Stimulated activated CD8-positive, alpha-beta memory T cell treated with anti-CD3 and anti-CD28 coated beads, Interleukin-4, amount 100 ng/mL, for 24 hours (primary cell): ENCODE measurements at places on chromosomes 2 and 18.

DNA sequence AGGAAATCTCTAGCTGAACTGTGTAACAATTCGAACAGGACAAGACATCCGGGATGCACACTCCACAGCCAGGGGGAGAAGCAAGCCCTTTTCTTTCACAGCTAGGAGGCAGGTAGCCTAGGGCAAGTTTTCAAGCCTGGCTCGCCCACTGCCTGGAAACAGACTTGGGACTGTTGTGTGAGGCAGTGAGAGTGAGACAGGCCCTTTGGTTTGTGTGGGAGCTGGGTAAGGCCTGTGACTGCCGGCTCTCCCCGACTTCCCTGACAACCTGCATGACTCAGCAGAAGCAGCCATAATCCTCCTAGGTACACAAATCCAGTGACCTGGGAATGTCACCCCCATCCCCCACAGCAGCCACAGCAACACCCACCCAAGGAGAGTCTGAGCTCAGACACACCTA is 179.7 kb downstream of the WDPCP start:
- no peak for DNase-seq

DNA sequence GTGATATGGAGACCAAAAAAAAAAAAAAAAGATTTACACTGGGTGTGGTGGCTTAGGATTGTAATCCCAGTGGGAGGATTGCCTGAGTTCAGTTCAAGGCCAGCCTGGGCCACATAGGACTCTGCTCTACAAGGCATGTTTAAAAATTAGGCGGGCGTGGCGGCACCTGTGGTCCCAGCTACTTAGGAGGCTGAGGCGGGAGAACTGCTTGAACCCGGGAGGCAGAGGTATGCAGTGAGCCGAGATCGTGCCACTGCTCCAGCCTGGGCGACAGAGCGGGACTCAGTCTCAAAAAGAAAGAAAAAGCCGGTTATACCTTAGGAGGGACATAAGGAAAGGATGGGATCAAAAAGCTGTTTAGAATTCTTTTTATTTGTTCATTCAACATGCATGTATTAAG is 707 bp upstream of the SPDYA start:
- DNase-seq, result no peak

DNA sequence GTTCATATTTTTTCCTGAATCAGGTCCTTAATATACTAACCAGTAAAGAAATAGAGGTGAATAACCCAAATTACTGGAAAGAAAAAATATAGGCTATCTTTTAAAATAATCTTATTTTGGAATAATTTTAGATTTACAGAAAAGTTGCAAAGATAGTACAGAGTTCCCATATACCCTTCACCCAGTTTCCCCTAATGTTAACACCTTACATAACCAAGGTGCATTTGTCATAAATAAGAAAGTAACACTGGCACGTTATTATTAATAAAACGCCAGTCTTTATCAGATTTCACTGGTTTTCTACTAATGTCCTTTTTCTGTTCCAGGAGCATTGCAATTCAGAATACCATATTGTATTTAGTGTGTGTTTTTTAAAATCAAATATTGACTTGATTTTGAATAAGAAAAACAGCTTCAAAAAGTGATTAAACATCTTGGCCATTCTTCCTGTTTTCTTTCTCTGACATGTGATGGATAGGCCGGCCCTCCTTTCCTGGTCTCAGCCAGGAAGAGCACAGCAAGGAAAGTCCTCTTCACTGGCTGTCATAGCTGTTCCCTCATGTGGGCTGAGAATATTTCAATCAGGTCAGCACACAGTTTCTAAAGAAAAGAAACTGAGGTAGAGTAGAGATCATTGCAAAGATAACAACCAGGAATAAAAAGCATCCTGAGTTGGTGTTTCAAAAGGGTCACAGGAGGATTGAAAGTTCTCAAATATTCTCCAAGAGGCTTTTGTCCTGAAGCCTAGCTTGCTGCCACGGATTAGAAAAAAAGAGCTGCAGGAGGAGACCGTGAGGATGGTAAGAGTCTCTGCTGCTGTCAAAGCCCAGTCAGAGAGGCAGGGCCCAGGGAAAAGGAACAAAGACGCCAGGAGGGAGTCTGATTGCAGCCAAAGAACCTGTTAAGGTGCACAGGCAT is 79.3 kb upstream of the ARL5A start:
- no peak for DNase-seq

DNA sequence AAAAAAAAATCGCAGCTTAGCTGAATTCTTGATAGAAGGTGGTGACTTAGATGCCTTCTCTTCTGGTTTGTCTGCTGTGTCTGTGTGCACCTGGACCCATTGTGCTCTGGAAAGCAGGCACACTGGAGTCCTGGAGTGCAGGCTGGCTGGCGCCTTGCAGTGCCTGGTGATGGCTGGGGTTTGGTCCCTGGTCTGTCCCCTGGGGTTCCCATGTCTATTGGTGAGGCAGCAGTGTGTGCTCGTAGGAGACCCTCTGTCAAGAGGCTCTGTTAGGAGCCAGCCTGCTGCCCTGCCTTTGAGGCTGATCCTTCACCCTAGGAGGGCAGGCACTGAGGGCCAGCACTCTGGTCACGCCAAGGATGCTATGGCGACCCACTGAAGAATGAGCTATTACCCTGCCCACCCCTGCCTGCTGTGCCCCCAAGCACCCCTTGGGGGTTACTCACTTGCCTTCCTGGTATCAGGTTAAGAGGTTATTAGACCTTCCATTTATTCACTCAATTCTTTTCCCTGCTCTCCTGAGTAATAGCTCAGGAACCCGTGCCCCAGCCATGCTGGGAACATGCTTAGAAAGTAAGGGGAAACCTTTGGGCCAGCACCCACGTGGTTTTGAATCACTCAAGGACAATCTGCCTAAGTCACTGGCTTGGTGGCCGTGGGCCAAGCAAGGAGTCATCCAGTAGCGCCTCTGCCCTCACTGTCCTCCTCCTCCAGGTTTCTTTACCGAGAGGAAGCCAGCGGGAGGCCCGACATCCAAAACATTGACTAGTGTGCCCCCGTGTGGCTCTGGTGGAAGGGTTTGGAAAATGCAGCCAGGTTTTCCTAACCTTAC is 284.5 kb downstream of the PRKCE start:
- peak; percentile 16 for DNase-seq

DNA sequence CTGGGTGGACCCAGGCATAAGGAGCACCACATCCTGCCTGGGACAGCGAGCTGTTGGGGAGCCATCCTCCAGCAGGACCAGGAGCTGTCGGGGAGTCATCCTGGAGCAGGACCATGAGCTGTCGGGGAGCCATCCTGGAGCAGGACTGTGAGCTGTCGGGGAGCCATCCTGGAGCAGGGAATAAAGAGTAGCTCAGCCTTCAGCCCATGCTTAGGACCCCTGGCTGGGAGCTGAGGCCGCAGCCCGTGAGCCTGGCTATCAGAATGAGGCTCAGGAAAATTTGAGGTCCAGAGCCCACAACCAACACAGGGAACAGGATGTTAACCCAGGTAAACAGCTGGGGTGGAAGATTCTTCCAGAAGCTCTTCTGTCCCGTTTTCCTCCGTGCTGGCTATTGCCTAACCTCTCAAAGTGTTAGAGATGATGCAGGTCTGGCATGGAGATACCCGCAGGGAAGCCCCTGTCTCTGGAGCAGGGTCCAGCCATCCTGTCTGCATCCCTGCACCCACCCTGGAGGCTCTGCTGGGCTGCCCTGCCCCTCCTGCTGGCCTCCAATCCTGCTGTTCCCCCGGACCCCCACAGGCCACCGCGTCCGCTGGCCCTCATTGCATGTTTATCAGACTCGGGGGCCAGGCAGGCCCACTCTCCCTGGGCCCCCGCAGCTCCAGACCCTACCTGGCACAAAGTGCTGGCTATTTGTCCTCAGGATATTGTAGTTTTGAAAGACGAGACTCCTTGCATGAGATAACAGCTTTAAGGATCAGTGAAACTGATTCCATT is 243.5 kb upstream of the MYT1L start:
- DNase-seq, result no peak

DNA sequence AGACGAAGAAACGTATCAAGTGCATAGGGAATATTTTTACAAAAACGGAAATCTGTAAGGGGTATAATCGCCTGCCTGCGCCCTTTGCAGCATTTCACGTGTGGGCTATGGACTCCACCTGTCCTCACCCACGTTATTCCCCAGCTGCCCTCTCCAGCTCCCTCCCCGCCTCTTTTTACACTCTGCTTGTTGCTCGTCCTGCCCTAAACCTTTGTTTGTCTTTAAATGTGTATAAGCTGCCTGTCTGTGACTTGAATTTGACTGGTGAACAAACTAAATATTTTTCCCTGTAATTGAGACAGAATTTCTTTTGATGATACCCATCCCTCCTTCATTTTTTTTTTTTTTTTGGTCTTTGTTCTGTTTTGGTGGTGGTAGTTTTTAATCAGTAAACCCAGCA is 169.4 kb upstream of the SIX3 start:
- no peak for DNase-seq

DNA sequence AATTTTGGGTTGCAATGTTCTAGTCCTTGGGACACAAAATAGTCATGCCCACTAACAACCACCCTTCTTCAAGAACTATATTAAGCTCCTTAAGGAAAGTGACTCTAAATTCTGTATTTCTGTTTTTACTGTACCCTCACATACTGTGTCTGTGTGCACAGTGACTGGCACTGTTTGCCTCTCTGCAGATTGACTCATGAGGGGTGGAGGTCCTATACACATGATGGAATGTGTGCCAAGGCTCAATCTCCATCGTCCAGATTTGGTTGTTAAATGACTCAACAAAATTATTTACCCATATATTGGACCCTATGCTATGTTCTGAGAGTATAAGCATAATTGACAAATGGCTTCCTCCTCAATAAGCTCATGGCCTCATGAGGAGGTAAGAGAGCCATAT is 126.6 kb upstream of the CWC22 start:
- no peak for DNase-seq

GRCh38 chr2:122412360-122412759 is 656.9 kb downstream of the TSN start:
- DNase-seq, result no peak

GRCh38 chr2:235607546-235608199 is 113.8 kb downstream of the AGAP1 start:
- no peak for DNase-seq

GRCh38 chr2:3179208-3179607 is 198.4 kb downstream of the EIPR1 start:
- DNase-seq, result no peak

GRCh38 chr2:103784261-103784660 is 1022.4 kb downstream of the TMEM182 start:
- no peak for DNase-seq

DNA sequence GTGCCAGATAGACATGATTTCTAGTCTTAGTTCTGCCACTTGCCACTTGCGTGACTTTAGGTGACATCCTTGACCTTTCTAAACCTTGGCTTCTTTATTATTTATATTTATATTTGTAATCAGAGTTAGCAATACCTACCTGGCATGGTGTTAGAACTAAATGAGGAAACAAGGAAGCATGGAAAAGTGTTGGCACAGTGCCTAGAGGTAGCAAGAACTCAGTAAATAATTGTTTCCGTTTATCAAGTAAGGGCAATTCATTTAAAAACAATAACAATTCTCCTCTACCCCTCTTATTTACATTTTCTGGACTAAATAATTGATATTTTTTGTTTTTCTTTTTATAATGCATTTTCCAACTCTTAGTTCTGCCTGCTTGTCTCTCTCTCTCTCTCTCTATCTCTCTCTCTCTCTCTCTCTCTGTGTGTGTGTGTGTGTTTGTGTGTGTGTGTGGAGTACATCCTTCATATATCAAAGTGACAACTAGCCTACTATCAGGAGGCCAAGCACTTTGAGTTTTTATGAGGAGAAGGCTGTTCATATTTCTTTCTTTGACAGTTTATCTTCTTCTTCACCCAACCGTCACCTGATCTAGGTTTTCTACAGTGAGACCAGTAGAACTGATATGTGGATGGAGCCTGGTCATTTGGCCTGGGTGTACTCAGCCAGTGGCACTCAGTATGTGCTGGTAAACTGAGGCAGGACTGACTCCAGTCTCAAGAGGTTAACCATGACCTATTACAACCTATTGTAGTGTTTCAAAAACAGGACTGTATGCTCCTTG is 134.5 kb downstream of the LRRTM1 start:
- no peak for DNase-seq

DNA sequence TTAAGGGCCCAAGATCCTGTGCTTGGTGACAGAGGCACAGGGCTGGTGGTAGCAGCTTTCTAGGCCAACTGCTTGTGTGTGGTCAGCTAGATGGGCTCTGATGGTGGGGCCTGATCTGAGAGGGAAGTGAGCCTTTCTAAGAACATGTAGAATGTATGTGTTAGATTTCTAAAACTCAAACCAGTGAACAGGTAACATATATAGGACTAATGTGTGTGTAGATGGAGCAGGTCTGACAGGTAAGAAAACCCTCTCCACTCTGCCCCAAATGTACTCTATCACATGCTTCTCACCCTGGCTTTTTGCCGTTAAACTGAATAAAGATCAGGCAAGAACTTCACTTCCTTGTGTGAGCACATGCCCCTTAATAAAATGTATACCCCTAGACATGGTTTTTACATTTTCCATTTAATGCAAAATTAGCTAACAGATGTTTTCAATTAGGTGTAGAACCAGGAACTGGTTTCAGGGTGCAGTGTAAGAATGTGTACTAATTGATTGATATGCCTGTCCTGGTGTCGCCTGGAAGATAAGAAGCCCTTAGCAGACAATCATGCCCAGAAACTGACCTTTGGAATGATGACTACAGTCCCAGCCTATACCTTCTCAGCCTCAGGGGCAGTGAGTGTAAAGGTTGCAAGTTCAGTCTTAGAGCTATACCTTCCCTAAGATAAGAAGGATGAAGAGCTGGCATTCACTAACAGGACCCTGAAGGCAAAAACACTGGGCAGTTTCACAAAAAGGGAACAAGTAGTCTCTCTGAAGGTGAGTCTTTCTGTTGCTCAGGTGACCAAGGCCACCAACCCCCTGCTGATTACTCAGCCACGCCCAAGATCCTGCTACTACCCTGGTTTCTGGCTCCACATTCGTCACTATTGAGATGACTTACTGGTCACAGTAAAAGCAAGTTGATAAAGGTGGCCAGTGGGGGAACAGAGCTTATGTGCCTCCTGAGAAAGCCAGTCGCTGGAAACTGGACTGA is 71.2 kb downstream of the SPATS2L start:
- no peak for DNase-seq

- DNase-seq, result no peak
Measured at GRCh38 chr2:70732766-70733645, 35.0 kb downstream of the ADD2 start.

GRCh38 chr2:70767079-70767698 is 811 bp downstream of the ADD2 start:
- no peak for DNase-seq
